ENCODE measurements at places on chromosomes 6 and 20.

DNA sequence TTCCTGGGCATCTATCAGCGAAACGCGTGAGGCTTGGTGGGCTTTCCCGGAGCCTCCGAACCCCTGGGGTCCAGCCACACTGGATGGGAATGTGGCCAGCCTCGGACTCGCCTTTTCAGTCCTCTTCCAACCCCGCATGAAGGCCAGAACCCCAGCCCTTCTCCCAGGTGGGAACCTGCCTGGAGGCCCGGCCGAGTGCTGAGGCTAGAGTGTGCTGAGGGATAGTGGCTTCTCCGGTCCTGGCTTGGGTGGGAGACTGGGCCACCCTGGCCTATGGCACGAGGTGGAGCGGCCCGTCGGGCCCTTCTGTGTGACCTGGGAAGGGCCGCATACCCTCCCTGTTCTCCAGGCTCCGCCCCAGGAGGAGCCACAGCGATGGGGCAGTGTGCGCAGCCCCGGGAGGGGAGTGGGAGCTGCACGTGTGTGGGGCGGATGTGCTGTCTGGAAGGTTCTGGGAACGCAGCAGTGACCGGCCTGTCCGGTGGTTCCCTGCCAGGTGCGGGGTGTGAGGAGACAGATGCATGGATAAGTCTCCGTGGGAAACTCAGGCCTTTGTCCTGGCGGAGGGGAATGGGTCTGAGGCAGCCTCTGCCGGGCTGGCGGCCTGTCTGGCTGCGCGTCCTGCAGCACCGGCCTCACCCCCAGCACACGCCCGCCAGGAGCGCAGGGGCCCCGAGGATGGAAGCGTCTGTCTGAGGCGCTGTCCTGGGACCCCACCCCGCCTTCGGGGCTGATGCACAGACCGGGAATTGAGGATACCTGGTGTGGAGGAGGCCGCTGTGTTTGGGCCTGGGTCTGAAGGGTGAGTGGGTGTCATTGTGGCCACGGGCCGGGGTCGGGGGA, 1.1 kb upstream of the BHLHE23 start:
- no peak for DNase-seq

DNA sequence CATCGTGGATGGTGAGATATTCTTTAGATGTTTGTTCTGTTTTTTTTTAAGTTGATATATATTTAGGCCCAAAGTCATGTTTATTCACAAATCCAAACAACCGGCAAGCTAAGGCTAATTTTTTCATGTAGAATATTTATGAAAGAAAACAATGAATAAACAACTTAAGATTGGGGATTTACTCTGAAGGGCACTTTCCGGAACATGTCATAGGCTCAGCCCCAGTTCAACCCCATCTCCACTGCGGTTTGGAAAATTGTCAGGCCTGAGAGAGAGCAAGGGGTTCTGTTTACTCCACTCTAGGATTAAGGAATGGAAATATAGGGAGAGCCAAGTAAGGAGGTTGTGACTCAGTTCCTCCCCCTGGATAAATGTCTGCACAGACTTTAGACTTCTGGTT, 18.3 kb downstream of the RPS6KA2 start:
- no peak for DNase-seq

DNA sequence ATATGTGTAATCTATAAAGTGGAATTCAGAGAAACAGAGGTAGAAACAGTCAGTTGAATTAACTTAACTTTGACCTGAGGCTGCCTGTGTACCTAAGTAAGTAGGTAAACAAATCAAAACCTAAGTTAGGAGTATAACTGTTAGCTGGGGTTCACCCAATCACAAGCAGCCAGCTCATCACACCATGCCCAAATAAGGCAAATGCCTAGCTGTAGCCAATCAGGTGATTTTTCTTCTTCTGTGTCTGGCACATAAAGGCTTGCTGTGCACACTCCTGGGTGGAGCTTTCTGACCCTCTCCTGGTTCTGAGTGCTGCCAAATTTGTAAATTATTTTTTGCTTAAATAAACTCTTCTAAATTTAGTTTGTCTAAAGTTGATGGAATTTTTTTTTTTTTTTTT, 54.7 kb upstream of the TRIM39 start:
- DNase-seq = no peak

GRCh38 chr20:35472209-35472608, 16.8 kb downstream of the CEP250 start:
- DNase-seq = no peak

DNA sequence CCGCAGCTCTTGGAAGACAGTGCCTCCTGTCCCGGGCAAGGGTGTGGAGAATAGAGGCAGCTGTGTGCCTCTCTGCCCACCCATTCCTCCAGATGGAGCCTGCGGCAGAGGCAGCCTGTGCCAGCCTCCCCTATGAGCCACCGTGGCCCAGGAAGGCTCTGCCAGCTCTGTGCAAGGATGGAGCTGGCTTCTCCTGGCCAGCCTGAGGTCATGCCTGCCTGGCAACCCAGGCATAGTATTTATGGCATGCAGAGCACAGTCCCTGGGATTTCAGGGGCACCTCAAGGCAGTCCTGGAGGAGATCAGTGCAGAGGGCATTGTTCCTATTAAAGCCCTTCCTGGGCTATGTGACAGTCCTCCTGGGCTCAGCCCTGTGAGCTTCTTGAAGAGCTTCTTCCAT, 1.5 kb downstream of the EPB41L1 start:
- DNase-seq = no peak

DNA sequence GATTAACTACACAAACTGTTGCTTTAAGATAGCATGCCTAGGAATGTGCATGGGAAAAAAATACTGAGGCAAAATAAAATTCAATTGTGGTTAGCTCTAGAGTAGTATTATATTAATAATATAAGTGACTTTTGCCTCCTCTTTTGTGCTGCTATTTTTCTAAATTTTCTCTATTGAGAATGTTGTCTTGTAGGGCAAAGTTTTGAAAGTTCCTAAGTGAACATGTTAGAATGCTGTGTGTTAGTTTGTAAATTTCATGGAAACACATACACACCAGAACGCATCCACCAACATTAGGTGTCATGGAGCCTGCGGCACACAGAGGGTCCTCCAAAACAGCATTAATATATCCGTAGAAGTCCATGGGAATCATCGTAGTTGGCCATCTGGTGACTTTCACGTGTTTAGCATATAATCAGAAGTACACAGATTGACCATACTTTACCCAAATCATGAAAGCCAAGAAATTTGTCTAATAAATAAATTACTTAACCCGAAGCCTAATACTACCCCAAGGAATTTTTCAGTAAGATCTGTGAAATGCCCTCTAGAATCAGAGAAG, 25.6 kb downstream of the ARHGAP18 start:
- no peak for DNase-seq

GRCh38 chr6:2534406-2535042, 216.2 kb downstream of the MYLK4 start:
- DNase-seq = no peak

- DNase-seq = no peak
Measured at GRCh38 chr6:37273690-37274089, 15.7 kb upstream of the TMEM217 start.

DNA sequence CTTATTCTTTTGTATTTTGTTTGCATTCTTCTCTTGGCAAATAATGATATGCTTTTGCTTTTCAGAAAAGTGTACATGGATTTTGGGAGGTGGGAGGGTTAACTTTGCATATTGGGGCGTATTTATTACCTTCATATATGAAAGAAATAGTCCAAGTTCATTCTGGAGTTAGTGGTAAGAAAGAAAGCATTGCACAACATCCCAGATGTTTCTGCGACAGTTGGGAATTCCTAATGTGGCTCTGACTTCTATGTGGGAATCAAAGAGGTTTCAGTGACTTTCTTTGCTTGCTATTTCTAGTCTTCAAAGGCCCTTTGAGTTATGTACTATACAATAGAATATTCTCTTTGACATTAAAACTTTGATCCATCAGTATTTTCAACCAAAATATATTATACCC, 78.1 kb downstream of the MMUT start:
- DNase-seq = no peak

DNA sequence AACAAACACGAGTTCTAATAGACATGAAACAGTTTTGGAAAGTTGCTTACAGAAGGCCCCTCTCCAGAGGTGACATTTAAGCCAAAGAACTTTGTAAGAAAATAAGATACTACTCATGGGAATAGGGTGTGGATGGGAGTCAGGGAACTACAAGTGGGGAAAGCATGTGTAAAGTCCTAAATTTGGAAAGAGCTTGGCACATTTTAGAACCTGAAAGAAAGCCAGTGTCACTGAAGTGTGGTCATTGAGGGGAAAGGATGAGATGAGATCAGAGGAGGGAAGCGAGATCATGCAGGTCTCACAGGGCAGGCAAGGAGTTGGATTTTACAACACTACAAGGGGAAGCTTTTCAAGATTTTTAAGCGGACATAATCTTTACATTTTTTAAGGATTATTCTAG, 38.0 kb downstream of the VGLL2 start:
- no peak for DNase-seq

DNA sequence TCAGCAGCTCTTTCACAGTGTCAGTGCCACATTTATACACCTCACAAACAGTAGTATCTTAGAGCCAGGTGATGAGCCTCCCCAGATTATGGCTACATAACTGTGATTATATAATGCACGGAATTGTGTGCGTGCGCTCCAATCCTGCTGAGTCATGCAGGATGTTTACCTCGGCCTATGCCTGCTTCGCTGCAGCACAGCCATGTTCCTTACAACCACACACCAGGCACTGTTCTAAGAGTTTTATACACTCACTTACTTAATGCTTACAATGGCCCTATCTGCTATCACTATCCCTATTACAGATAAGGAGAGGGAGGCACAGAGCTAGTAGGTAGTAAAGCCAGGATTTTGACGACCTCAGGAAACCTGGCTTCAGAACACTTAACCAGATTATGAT, 7.3 kb downstream of the ZKSCAN3 start:
- no peak for DNase-seq

DNA sequence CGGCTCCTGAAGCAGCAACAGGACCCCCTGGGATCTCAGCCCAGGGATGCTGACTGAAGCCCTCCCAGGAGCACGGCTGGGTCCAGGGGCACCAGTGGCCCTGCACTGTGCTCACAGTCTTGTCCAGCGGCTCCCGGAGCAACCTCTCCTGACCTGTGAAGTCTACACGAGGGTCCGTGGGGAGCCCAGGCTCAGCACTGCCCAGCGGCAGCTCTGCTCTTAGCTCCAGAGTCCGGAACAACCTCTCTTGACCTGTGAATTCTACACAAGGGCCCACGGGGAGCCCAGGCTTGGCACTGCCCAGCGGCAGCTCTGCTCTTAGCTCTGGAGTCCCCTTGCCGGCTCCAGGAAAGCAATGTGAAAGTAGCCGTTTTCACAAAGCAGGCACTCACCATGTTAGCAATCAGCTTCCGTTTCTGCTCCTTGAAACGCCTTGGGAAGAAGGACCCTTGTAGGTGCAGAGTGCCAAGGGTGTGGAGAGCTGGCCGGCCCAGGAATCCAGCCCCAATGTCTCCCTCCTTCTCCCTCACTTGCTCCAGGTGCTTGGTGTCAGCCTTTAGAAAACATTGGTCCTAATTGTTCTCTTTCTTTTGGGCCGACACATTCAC, 310.9 kb downstream of the CDH4 start:
- DNase-seq = no peak

- DNase-seq = no peak
Measured at GRCh38 chr6:34469499-34469898, 3.6 kb downstream of the PACSIN1 start.

DNA sequence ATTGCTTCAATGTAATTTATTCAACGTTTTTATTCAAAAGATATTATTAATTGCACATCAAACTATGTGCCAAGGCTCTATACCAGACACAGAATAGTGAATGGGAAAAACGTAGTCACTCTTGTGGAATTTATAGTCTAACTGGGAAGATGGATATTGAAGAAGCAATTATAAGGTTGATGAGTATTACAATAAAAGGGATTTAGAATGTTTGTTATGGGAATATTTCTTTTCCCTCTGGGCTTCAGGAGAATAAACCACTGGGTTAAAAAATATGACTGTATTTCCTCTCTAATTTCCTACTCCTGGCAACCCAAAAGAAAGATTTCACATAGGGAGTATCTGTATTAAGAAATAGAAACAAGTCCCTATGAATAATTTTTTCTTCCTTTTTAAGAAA, 25.1 kb upstream of the UTRN start:
- no peak for DNase-seq

GRCh38 chr20:16922834-16923233, 174.7 kb downstream of the OTOR start:
- no peak for DNase-seq

GRCh38 chr6:15791448-15792181, 128.8 kb upstream of the DTNBP1 start:
- DNase-seq = no peak

- no peak for DNase-seq
Measured at GRCh38 chr6:140779991-140780596, 1352.6 kb upstream of the GJE1 start.

GRCh38 chr6:3422435-3423070, 34.3 kb downstream of the SLC22A23 start:
- DNase-seq = no peak

- no peak for DNase-seq
Measured at GRCh38 chr6:64376394-64376793, 740.8 kb downstream of the PHF3 start.

- DNase-seq = no peak
Measured at GRCh38 chr6:140441256-140441655, 1066.8 kb upstream of the CITED2 start.

GRCh38 chr6:82569022-82569421, 205.4 kb downstream of the TPBG start:
- no peak for DNase-seq

DNA sequence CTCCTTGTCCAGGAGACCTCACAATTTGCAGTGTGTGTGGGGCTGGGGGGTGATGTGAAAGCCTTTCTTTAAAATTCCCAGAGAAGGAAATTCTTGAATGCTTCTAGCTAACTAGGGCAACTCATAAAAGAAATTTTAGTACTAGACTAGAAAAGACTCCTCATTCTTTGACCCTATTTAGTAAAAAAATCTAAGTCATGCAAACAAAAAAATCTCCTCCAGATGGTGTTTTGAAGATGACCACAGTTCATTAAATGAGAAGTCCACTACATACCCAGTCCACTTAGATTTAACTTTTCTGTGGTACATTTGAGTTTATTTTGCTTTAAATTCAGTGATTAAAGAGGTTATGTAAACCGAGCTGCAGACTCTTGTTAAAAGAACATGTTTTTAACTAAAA, 67.5 kb downstream of the NDUFAF5 start:
- DNase-seq = no peak

DNA sequence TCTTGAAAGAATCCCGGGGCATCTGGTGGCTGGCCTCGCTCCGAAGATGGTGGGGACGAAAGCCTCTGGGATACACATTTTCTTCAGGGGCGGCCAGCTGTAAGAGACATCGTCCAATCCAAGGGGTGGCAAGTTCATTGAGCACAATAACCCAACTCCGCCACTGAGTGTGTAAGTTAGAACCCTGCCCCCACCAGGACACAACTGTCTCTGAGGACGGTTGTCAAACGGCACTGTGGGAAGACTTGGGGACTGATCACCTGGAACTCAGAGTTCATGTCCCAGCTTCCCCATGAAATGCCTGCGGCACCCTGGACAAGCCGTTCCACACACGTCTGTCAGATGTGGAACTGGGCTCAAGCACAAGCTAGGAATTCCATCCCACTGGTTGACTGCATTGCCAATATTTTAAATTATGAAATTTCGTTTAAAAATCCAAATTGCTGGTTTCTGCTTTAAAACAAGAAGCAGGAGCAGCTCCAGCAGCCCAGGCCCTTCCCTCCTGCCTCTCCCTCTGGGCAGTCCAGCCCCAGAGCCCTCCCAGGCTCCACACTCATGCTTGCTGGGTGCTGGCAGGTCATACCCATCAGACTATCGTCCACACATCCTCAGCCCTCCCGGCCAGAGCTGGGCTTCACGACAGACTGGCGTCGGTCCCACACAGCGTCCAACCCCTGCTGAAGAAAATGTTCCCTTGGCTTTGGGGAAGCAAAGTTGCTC, 80.9 kb upstream of the AFDN start:
- DNase-seq = no peak

GRCh38 chr20:55251170-55251569, 754.1 kb downstream of the CBLN4 start:
- no peak for DNase-seq

Measured in stimulated activated CD8-positive, alpha-beta memory T cell treated with anti-CD3 and anti-CD28 coated beads, Interleukin-7, amount 100 ng/mL, for 1 hour (primary cell).